Cardiac fibroblast (primary cell): ENCODE measurements at places on chromosomes 16 and 17.

GRCh38 chr16:84700446-84701300, 873 bp downstream of the USP10 start:
- DNase-seq = peak; percentile 25

DNA sequence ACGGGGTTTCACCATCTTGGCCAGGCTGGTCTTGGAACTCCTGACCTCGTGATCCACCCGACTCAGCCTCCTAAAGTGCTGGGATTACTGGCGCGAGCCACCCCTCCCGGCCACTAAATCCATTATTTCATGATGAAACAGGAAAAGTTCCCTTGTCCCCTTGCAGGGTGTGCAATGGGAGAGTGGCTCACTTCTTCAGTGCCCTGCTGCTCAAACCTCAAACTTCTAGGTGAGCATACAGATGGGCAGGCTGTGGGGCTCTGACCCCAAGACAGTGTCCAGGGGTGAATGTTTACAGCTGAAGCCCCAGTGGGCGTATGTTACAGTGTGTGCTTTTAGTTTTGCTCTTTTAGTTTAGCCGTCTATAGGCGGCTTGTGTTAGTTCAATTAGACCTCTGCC, 34.7 kb downstream of the GJC1 start:
- DNase-seq = no peak

GRCh38 chr17:2691965-2692780, 19.4 kb downstream of the CLUH start:
- no peak for DNase-seq

- DNase-seq = peak; percentile 49
Observed at GRCh38 chr17:74361230-74362068, at the start of gene BTBD17. TSS of gene BTBD17 (minus strand) at chr17:74361868. CDS start at chr17:74361819, 49 bp downstream.

- peak; percentile 25 for DNase-seq
Observed at GRCh38 chr17:82103553-82104451, 5.8 kb upstream of the FASN start.

GRCh38 chr17:73902416-73903181, 258.4 kb upstream of the SDK2 start:
- DNase-seq = no peak

DNA sequence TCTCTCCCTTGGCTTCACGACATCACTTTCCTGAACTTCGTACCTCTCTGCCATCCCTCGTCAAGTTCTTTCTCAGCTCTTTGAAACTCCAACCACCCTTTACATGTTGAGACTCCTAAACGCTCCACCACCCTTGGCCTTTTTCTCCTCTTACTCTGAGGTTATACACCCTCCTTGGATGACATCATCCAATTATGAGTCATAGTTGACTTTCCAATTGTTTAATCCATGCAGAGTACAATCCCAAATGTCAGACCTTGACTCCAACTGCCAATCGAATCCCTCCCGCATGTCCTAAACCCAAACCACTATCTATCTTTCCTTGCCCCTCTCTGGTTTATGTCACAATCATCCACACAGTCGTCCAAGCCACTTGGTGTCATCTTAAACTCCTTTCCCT, 18.4 kb upstream of the C16orf82 start:
- no peak for DNase-seq

DNA sequence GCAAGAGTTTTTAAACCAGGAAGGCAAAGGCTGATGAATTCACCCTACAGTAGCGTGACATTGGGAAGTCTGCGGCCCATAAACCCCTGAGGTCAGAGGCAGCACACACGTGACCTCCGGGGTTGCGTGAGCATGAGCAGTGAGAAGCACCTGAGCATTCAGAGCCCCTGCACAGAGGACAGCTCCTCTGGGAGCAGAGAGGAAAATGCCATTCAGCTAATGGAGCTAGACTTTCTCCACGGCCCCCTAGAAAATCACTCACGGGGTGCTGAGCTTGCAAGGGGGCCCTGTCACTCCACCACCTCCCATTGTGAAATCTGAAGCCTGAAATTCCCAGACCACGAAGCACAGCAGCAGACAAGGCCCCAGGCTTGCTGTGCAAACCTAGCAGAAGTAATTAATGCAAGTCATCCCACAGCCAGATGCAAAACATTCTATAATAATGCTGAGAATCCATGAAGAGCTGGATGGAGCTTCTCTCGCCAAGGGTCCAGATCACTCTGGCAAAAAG, 114.9 kb upstream of the RCVRN start:
- no peak for DNase-seq

GRCh38 chr17:80957461-80957941, 34.1 kb upstream of the CHMP6 start:
- no peak for DNase-seq

DNA sequence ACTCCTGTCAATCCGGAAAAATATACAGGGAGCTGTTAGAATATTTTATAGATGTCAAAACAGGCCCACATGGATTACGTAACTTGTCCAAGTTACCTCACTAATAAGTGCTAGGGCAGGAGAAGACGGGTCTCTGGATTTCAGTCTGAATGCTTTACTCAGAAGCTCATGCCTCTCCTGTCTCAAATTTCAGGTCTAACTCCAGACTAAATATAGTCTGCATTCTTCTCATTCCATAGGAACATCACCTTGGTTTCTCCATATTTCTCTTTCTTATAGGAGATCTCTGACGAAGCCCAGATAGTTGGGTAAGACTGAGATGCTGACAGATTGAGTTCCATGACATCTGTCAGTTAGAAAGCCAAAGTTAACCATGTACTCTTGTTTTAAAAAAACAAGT, 174.2 kb downstream of the STX8 start:
- DNase-seq = peak; percentile 79

GRCh38 chr17:57340160-57340981, 84.0 kb downstream of the MSI2 start:
- no peak for DNase-seq

GRCh38 chr16:2915196-2915929, 3.6 kb downstream of the FLYWCH1 start:
- DNase-seq = no peak

DNA sequence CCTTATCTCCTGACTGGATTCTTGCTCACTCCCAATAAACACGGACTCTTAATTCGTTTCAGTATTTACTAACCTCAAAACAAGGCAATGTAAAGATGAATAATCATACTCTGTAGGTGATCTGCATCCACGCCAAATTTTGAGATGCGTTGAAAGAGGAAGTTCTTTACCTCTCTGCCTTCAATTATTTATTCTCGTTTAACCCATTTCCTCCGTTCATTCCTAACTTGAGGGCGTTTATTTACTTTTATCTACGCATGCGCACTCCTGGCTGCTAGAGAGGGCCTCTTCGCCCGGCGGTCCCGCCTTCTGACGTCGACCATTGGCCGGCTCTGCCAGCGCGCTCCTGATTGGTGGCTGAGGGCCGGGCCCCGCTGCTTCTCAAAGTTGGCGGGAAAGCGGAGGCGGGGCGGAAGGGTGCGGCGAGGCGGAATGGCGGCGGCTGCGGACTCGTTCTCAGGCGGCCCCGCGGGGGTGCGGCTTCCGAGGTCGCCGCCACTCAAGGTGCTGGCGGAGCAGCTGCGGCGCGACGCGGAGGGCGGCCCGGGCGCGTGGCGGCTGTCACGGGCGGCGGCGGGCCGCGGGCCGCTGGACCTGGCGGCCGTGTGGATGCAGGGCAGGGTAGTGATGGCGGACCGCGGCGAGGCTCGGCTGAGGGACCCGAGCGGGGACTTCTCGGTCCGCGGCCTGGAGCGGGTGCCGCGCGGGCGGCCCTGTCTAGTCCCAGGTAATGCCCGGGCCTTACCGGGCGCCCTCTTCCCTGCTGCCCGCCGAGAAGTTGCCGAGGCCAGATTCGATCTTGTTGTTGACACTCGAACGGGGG, at the start of gene RMI2:
Gene RMI2 (plus strand): TSS at position 420 of the 823 bp plus-strand sequence. CDS start 13 bp downstream, at position 433.
- peak; percentile 96 for DNase-seq

DNA sequence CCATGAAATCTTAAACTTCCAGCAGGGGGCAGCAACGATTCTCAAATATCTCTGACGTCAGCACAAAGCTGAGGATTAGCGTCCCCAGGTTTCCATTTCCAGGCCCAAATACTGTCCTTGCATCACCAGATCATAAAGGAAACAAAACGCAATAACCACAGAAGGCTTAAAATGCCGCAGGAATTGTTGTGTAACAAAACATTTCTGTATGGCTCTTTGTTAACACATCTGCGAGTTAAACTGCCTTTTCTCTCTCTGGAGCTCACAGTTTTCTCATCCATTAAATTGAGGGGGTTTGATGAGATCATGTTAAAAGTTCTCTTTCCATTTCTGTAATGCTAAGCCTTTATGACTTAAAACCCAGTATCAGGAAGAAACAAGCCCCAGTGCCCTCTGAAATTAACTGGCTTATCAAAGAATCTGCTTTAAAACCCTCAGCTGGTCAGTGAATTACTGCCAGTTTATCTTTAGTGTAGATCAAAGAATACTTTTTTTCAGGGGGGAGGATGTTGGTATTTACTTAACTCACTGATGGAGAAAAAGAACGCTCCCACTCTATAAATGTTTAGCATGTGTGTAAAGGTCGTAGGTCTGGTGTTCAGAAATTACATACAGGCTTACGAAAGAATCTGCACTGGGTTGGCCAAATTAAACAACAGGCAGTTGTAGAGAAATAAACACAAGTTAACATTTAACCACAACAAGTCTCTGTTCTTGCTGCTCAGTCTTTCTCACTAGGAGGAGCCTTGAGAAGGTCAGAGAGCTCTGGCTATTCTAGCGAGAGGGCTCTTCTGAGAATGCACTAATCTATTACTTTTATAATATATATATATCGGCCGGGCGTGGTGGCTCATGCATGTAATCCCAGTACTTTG, 10.6 kb upstream of the TERF2 start:
- DNase-seq = peak; percentile 97

DNA sequence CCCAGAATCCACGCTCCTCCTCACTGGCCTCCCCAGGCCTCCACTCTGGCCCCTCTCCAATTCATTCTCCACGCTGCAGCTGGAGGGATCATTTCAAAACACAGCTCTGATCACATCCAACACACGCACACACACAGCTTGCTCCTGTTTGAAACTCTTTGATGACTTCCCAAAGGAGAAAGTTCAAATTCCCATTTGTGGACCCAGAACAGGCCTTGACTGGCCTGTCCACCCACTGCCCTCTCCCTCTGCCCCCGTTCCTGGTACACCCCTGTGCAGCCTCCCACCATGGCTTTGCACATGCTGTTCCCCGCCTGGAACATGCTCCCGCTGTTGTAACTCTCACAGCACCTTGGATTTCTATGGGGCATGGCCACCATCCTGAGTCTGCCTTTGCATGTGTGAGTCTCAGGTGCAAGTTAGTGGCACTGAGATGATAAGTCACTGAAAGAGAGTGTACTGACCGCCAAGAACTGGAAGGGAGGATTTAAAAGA, 100.0 kb downstream of the GSG1L start:
- no peak for DNase-seq

DNA sequence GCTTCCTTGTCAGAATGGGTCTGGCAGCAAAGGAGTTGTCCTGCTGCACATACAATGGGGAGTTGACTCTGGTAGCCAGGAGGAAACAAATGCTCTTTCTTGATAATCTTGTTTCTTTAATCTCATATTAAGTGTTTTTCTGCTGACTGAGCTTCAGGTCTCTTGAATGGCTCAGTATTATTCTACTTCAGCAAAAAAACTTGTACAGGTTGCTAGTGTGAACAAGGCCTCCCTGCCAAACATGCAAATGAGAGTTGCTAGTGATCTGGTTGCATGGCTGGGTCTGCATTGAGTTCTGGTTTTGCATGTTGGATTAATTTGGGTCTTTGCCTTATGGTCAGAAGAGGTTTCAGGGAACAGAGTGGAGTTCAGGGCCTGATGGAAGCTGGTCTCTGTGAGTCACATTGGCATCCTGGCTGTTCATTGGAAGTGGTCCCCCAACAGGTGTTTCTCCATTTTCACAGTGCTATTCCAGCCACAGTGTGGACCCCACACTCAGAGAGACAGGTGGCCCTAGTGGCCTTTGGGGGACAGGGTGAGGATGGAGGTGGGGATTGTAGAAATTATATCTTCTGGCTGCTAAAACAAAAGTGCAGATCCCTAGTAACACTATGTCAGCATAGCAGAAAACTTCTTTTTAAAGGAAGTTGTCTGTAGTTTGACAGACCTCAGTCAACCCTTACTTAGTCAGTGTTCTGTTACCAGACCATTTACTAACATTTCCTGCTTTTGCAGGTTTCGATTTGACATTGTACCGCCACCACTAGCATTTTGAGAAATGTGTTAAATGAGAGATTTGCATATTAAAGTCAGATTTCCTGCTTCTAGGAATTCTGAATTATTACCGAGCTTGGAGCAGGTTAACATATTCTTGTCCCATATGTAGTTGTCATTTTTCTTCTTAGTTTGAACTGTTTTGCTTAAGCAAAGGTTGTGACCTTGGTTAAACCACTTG, 47.1 kb downstream of the EPN2 start:
- no peak for DNase-seq

GRCh38 chr17:70447588-70447987, 278.3 kb downstream of the KCNJ2 start:
- no peak for DNase-seq

DNA sequence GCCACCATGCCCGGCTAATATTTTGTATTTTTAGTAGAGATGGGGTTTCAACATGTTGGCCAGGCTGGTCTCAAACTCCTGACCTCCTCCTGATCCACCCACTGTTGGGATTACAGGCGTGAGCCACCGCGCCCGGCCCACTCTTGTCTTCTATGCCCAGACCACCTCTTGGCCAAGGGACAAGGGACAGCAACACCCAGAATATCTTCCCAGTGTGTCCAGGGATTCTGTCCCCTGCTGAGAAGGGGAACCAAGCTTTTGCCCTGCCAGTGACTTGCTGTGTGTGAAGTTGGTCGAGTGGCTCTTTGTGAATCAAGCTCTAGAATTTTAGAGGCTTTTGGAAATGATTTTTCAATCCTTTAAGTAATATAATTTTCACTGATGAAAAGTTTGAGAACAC, 1.7 kb upstream of the MPO start:
- DNase-seq = no peak

GRCh38 chr17:7406235-7406825, 1.3 kb upstream of the NLGN2 start:
- no peak for DNase-seq

GRCh38 chr17:63150490-63150889, 184.5 kb downstream of the TANC2 start:
- DNase-seq = no peak
